ENCODE measurements at places on chromosomes 4 and X.

DNA sequence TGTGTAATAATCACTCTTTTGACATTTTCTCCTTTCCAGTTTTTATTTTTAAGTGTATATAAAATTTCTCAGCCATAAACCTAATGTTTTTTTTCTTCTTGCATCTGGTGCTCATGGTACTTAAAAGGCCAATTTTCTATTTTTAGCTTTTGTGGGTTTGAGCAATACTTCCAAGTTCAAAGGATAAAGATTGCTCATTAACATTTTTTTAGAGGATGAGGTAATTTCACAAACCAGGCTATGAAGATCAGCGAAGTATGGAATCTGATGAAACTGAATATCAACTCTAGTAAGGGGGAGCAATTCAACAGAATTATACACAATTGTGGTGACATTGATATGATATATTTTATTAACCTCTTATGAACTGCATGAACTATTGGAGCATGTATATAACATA is 25.8 kb upstream of the KLHL34 start:
- DNase-seq, result no peak

DNA sequence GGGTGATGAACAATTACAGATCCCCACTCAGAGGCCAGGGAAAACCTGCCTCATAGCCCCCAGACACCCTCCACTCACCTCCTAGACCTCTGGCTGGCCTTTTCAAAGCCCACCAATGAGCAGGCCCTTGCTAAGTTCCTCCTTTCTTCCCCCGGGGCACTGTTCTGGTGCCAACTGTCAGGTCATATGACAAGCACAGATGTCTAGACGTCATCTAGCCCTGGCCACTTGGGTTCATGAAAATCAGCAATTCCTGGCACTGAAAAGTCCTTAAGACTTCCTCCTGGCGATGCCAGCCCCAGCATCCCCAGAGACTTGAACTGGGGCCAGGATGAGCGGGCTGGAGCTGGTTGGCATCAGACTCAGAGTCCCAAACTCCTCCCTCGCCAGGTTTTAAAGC is 115.6 kb upstream of the NALF2 start:
- DNase-seq, result no peak

DNA sequence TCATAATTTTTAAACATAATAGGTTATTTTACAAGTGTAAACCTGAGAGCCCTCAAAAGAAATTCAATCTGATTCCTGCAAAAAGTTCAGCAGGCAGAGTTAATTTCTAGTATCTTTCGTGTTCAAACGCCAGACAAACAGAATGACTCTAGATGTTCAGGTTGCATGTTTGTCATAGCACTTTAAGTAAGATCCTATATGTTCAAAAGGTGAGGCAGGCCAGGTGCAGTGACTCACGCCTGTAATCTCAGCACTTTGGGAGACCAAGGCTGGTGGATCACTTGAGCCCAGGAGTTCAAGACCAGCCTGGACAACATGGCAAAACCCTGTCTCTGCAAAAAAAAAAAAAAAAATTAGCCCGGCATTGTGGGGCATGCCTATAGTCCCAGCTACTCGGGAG is 1.1 kb upstream of the RASSF6 start:
- no peak for DNase-seq

GRCh38 chr4:69859140-69859685 is 732 bp downstream of the SULT1E1 start:
- DNase-seq, result no peak

- no peak for DNase-seq
Observed at GRCh38 chrX:370244-370962, 16.3 kb downstream of the PPP2R3B start.

DNA sequence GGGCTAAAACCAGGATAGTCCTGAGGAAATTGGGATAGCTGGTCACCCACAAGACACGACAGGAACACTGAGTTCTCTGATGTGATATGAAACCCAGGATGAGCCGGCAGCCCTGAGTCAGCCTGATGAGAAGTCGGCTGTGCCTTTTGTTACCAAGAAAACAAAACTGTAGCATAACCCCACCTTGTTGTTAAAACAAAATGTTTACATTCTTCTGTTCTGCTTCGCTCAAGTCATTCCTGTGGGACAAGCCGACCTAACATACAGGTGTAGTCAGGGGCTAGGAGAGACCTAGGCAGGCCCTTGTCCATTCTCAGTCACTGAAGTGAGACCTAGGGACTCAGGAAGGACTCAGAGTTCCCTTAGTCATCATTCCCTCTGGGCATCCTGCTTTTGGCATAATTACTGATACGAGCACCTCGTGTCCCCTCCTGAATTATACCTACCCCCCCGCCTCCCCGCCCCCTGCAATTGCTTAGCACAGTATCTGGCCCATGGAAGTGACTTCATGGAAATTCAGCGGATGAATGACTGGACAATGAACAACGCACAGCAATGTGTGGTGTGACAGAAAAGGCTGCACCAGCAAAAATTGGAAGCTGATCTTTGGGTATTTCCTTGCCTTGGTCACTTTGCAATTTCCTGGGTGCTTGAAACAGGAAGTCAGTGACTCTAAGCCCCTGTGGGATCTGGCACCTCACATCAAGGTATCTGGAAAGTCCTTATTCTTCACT is 31.9 kb upstream of the TLR2 start:
- no peak for DNase-seq

DNA sequence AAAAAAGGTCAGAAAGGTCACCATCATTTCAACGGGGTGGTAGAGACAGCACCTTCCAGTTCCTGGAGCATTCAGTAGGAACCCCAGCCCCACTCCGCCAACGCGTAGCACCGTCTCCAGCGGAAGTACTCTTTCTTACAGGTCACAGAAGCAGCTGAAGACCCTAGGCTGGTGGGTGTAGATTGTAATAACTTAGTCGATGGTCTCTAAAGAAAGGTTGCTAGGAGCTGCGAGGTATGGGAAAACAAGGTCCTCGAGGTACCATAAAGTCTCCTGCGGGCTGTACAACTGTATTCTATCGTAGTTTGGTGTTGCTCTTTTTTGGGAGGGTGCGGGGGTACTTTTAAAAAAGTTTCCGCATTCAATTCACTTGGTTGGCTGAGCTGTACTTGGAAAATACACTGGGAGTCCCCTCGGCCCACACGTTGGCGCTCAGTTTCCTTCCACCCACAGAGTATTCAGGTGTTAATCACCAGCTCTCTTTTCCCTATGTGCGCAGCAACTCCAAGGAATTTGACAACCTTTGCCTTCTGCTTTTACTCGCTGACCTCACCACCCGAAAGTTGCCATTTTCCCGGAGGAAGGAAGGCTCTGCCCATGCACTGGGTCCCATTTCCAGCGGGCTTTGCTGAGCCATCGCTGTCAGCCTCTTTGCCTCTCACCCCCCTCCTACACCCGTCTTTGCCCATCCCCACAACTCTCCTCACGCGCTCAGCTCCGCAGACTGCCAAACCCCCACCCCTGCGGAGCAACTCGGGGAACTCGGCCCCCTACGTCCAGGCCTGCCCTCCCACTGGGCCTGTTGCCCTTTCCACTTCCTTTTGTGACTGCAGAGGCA is 4.8 kb upstream of the SOX3 start:
- DNase-seq, result no peak

DNA sequence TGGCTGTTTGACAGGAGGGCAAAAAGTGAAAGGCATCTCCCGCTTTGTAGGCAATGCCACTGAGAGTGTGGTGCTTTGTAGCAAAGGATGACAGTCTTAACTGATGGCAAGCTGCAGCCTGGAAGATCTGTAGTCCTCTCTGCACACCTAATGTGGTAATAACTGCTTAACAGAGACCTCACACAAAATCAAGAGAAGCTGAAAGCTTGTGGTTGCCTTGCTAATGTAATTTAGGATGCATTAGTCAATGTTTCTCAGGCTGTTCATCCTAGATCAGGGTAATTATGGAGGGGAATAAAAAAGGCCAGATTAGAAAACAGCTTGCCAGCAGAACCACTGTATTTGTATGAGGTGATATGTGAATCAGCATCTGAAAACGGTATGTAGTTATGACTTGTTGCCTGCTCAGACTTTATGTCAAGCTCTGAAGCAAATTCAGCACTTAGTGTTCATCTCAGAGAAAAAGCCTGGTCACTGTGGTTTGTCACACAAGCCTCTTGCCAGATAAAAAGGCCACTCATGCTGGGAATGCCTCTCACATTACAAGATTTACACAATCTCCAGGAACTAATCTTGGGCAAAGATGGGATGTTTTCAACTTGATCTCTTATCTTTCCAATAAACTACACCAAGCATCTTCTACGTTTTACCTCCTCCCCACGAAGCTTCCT is 130.8 kb downstream of the ENOX2 start:
- DNase-seq, result peak; percentile 32

DNA sequence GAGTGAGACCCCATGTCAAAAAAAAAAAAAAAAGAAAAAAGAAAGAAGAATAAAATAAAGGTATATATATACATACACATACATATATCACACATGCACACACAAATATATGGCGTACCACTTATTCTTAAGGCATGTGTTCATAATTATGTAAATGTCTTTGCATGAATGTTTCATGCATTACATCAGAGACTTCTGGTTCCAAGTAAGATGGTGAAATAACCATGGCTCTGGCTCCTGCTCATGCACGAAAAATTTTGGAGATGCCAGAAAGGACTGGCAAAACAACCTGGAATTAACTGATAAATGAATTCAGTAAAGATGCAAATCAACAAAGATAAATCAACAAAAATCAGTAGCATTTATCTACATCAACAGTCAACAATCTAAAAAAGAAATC is 19.7 kb upstream of the FHIP1A start:
- no peak for DNase-seq
